ENCODE measurements at places on chromosomes 4 and X.

DNA sequence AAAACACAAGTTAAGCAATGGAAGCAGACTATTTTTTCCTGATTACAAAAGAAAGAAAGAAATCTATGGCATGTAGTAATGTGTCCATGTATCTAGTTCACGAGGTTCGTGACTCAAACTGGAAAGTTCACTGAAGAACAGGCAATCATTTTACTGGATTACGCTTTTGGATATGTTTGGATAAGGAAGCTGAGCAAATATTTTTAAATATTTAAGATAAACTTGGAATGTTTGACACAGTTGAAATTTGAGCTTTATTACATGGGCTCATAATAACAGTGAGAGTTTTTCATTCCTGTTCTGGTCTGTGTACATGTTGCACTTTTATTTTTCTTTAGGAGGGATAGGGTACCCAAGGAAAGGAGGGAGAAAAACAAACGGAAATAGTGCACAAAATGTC lies 244.2 kb upstream of the GK2 start:
- no peak for DNase-seq

GRCh38 chrX:19611636-19612376 lies 96.5 kb upstream of the MAP3K15 start:
- DNase-seq: no peak

DNA sequence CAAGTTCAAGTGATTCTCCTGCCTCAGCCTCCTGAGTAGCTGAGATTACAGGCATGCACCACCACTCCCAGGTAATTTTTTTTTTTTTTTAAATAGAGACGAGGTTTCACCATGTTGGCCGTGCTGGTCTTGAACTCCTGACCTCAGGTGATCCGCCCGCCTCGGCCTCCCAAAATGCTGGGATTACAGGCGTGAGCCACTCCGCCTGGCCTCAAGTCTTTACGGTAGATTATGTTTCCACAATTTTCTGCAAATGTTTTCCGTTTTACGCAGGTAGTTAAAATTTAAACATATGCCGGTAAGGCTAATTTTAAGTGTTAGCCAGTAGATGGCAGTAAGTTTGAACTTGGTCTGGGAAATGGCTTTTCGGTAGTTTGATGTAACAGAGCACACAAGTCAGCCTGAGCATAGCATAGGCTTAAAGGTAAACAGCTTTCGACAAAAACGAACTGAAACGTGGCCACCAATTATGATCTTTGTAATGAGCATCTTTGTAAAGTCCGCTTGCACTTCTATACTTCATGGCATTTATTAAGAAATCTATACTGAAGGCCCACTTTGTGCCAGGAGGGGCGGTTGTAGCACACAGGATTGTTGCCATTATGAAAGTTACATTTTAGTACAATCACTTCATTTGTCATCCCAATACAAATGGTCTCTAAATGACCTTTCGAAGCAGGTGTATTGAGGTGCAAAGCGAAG lies 31.1 kb downstream of the CCKAR start:
- DNase-seq: peak; percentile 67

DNA sequence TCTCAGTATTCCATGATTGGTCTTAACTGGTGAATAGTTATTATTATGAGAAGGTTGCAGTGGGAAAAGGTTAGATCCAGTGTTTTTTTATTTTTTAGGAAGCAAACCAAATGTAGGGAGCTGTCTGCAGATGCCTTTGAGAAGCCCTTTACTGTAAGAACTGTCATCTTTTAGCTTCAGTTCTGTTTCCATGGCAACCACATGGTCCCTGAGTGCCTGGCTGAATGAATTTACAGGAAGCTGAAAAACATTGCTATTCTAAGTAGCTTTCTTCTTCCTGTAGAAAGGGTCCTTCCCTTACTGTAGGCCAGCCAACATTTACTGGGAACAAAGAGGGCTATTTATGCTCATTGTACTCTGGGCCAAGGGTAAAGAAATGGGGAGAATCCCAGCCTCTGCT lies 103.3 kb downstream of the DCLK2 start:
- no peak for DNase-seq

DNA sequence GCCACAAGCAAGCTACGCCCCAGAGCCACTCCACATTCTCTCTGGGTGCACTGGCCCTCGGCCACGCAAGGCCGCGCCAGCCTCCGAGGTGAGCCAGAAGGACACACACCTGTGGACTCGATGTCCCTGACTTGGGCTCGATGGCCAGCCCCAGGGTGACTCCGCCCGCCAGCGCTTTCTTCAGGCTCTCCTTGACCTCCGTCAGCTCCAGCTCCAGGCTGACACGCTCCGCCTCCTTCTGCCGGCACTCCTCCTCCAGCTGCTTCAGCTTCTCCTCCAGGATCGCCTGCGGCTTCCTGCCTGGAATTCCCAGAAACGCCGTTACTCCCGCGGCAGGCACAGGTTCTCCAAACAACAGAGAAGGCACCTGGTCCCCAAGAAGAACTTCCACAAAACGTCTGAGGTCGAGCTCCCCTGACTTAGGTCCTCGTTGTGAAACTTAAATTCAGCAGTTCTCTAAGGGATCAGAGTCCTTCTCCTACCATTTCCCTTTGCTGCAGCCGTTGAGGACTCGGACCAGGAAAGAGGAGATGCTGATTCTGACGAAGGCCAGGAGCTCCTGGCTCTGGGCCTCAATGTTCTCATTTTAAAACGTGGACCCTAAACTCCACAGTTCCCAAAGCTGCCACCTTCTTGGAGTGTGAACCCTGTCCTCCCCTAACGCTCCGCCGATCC lies 166.8 kb downstream of the AFAP1 start:
- DNase-seq: no peak

GRCh38 chr4:90852237-90852636 lies 725.0 kb downstream of the CCSER1 start:
- DNase-seq: no peak

DNA sequence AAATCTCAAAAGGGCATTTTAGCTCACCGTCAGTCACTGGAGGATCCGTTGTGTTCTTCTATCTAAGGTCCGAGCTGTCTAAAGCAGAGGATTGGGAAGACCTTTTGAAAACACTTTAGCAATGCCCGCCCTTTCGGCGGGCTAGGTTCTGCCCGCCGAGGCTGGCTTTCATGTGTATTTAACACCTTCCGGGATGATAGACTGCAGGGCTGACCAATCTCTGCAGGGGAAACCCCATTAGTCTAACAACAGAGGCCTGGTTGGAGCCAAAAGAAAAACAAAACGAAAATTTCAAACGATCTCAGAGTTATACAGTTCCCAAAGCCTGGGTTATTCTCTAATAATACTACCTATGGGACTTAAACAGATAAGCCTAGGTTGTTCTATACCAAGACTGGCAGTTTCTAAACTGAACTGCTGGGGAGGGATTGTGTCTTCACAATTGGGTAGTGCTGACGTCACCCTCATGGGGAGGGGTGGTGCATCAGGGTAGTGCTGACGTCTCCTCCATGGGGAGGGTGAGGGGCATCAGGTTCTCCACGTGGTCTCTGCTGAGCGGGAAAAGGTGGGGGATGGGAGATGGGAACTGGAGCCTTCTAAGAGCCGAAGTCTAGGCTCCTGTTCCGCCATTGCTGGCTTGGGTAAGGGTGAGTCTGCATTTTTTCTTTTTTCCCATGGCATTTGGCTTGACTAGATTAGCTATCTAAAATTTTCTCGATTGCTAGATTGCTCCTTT lies 14.8 kb upstream of the CUL4B start:
- no peak for DNase-seq

DNA sequence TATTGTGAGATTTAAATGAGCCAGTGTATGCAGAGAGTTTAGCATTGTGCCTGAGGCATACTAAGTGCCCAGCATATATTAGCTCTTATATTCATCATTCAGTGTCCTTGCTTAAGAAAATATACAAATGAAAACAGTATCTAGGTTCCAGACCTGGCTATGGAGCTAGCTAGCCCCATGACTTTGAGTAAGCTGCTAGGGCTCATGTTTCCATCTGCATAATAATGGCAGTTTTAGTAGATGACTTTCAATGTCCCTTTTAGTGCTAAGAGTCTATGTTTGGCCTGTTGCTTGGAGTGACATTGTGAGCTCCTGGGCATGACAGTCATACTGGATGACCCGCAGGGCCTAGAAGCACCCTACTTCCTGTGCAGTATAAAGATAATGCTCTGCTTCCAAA lies 435.3 kb downstream of the ZIC3 start:
- DNase-seq: no peak

DNA sequence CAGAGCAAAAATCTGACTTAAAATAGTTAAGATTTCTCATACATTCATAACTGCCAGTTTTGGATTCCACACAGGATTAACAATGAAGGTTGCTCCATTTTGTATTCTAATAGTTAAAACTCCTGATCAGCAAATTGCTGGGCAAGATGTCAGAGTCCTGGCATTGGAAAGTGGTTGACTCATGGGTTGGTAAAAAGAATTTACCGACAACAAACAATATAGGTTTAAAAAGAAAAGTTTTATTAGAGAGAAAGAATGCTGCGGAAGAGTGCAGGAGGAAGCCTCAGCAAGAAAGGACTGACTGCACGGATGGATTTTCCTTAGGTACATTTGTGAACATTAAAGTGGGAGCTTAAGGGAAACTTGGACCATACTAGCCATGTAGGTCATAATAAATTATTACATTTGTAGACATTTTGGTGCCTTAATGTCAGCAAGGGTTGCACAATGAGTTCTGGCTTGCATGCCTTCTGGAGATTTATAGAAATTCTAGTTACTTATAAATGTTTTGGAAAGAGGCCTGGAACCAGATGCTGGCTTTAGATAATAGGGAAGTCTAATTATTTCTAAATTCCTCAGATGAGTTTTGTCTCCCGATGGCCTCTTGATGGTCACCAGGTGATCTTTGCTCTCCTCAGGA lies 25.4 kb upstream of the IL2 start:
- DNase-seq: peak; percentile 15

- peak; percentile 12 for DNase-seq
Observed at GRCh38 chr4:182213004-182213403, 30.2 kb upstream of the TENM3 start.

DNA sequence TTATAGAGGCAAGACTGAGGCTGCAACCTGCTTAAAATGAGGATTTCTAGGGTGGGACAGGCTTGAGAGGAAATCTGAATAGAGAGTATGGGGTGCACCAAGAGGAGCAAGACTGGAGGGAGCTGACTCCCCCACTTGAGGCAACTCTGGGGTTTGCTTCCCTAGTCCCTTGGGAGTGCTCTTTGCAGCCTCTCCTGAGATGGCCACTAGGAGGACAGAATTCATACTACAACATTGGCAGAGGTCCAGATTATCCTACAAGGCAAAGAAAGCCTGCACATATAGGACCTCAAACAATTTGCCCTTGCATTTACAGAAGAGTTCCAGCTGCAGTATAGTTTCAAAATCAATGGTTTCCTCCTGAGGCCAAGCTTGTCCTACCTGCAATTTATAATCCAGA lies 830.9 kb downstream of the TECRL start:
- DNase-seq: no peak

DNA sequence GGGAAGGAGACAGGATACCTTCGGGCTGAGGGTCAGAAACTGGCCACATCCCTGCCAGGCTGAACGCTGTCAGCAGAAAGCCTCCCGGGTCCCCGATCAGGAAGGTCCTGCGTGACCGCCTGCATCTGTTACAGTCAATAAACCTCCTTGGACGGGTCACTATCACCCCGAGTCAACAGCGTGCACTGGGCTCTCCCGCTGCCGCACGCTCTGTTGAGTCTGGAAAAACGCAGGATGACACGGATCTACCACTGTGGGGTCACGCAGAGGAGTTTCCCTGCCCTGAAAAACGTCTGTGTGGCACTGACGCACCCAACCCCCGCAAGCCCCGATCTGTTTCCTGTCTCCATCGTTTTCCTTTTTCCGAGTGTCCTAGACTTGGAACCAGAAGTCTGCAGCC lies 12.1 kb downstream of the PPP2R3B start:
- DNase-seq: no peak

- DNase-seq: no peak
Observed at GRCh38 chr4:54657551-54658251, at the start of gene KIT. Gene KIT, plus strand, starts transcription at chr4:54657957. Its CDS starts 58 bp downstream, at chr4:54658015.

GRCh38 chrX:112664924-112665323 lies 14.8 kb downstream of the LHFPL1 start:
- DNase-seq: no peak

DNA sequence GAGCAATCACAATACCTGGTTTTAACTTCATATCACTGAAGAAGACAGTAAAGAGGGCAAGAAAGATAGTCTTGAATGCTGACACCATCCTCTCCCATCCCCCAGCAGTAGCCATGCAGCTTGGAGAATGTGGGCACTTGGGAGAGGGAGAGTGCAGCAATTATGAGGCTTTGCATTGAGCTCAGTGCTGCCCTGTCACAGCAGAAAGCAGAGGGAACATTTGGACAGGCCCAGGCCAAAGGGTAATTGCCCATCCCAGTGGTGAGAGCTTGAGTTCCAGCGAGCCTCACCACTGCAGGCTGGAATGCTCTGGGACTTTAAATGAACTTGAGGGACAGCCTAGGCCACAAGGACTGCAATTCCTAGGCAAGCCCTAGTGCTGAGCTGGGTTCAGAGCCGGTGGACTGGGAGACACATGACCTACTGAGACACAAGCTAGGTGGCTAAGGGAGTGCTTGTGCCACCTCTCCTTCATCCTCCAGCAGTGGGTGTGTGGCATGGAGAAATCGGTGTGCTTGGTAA lies 36.3 kb downstream of the CORIN start:
- DNase-seq: no peak

DNA sequence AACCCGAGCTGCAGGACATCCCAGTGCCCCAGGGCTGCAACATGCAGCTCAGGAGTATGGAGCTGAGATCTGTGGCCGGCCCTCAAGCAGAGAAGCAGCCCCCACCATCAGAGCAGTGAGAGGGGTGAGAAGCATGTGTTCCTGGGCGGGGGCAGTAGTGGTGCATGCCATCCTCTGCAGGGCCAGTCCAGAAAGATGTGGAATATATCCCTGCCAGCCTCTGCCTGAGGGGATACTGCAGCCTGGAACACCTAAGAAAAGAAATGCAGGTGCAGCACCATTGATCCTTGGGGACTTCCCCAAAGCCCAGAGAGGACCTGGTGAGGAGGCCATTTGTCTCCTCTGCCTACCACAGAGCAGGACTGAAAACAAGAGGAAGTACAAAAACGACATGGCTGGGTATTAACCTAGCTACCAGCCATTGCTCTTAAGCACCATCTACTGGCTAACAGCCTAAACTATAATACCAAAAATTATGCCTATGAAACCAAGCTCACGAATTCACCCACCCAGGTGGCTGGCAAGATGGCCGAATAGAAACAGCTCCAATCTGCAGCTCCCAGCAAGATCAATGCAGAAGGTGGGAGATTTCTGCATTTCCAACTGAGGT lies 158.8 kb downstream of the ADGRA3 start:
- DNase-seq: peak; percentile 39

DNA sequence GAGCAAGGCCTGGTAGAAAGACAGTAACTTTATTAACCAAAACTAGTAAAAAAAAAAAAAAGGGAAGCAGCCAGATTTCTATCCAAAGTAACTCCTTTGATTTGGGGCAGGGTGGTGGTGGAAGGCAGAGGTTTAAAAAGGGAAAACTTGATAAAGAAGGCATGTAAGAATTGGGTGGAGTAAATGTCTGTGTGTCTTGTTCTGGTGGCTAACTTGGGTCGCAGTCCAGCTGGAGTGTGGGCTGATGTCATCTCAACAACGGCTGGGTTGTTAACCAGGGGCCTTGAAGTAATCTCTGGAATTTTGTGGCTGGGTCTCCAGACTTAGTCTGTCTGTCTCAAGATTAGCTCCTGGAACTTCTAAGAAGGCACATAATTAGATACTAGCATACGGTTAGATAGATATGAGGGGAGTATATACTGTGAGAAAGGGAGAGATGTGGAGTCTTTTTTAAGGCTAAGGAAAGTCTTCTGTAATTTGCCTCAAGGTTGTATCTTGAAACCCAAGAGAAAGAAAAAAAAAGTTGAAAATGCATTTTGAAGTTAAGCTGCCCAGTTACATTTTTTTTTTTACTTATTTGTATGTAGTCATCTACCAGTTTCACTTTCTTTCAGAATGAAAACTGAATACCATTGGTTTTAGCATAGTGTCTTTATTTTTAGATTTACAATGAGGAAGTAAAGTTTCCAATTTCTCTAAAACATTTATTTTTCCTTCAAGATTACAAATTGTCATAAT lies 48.3 kb downstream of the MTHFD2L start:
- no peak for DNase-seq
